ENCODE measurements at places on chromosomes 3 and 15.

GRCh38 chr3:10601151-10601856 is 95.9 kb upstream of the ATP2B2 start:
- no peak for DNase-seq

DNA sequence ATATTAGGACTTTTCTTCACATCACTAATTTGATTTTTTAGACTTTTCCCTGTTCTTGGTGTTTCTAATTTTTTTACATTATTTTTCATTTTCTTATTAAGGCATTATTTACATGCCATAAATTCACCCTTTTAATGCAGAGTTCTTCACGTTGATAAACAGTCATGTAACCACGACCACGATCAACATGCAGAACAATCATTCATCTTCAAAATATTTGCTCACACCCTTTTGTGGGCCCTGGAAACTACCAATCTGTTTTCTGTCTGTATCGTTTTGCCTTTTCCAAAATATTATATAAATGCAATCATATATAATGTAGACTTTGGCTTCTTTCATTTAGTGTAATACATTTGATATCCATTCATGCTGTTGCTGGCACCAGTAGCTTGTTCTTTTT is 48.7 kb downstream of the ARRDC4 start:
- DNase-seq, result no peak

GRCh38 chr3:114213292-114213626 is 24.1 kb downstream of the ZNF80 start:
- no peak for DNase-seq

- no peak for DNase-seq
Observed at GRCh38 chr3:161025911-161026310, 79.2 kb downstream of the B3GALNT1 start.

- no peak for DNase-seq
Observed at GRCh38 chr3:47313341-47314055, 30.8 kb downstream of the KLHL18 start.

- no peak for DNase-seq
Observed at GRCh38 chr15:22939051-22939450, 41.1 kb downstream of the CYFIP1 start.

DNA sequence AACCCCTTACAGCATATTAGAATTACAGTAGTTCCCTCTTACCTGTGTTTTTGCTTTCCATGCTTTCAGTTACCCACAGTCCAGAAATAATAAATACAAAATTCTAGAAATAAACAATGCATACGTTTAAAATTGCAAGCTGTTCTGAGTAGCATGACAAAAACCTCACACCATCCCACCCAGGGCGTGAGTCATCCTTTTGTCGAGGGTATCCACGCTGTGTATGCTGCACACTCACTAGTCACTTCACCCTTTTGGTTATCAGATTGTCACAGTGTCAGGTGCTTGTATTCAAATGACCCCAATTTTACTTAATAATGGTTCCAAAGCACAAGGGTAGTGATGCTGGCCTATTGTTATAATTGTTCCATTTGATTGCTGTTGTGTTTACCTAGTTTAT is 72.5 kb upstream of the P3H2 start:
- no peak for DNase-seq

GRCh38 chr3:132569580-132569979 is 27.5 kb upstream of the ACKR4 start:
- no peak for DNase-seq

DNA sequence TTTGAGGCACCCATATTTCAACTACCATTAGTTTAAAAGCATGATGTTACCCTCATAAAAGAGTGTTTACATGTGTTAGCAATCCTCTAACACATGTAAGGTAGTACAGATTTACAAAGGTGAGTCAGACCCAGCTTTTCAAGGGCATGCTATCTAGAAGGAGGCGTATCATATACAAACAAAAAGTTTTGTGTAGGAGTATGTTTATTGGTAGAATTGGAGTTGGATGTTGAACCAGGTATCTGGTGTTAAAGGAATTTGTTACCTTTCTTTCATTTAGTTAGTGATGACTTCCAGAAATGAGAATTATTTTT is 2.4 kb downstream of the HACD3 start:
- no peak for DNase-seq

GRCh38 chr15:45162771-45163507 is 24.8 kb downstream of the SHF start:
- peak; percentile 83 for DNase-seq

GRCh38 chr15:57205996-57206395 is 170.3 kb upstream of the CGNL1 start:
- no peak for DNase-seq

- no peak for DNase-seq
Observed at GRCh38 chr3:160671231-160671630, 5.7 kb upstream of the ARL14 start.

GRCh38 chr3:11576453-11576852 is 67.3 kb downstream of the VGLL4 start:
- DNase-seq, result no peak

GRCh38 chr3:55519019-55519418 is 31.9 kb upstream of the WNT5A start:
- DNase-seq, result no peak

GRCh38 chr3:163561151-163561550 is 1517.1 kb downstream of the SI start:
- no peak for DNase-seq

GRCh38 chr15:55868707-55869106 is 124.7 kb downstream of the NEDD4 start:
- DNase-seq, result no peak

GRCh38 chr15:68022061-68022460 is 32.1 kb upstream of the PIAS1 start:
- no peak for DNase-seq

- DNase-seq, result no peak
Observed at GRCh38 chr15:34353627-34354026, 10.5 kb downstream of the NUTM1 start.

GRCh38 chr3:118980832-118981231 is 53.8 kb downstream of the IGSF11 start:
- no peak for DNase-seq

DNA sequence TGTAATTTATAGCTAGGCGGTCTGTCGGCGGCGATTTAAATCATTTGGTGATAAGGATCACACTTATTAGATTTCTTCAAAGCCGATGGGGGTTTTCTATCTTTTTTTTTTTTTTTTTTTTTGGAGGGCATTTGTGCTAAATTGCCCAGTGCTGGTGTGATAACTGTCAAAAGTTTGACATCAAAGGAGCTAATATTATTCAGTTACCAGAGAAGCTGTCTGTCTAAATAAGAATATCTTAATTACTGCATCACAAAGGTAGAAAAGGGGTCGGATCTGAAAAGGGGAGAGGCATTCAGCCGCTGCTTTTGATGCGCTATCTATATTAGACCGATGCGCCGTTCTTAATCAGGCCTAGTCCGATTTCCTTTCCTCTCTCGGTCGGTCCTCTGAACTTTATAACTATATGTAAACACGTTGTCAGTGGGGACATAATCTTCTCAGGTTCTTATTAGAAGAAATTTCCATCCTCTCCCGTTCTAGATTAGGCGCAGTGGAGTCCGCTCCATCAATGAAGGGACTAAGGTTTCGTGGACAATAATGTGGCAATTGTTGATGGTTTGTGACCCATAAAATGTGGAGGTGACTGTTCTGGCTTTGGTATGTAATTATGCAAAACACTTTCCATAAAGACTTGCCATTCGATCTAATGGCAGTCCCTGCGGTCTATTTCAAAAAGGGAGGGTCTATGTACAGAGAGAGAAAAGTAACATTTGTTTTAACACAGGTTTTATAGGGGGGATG is 31.7 kb downstream of the NR2F2 start:
- no peak for DNase-seq

DNA sequence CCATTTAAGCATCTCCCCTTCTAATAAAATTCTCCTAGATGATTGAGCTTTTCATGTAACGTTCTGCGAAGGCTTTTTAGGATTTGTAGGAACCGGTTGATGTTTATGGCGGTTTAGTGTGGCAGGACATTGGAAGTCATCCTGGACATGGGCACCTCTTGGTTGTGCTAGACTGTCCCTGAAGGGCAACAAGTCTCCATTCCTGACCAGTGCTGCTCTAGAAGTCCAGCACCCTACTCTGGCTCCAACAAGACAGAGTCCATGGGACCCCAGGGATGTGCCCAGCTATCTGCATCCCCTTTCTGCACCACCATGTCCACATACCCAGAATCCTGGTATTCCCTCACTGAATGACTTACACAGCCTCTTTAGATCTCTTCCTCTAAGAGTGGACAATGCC is 46.4 kb downstream of the KCNAB1 start:
- DNase-seq, result no peak

- DNase-seq, result no peak
Observed at GRCh38 chr3:194998417-194998816, 272.5 kb downstream of the XXYLT1 start.

DNA sequence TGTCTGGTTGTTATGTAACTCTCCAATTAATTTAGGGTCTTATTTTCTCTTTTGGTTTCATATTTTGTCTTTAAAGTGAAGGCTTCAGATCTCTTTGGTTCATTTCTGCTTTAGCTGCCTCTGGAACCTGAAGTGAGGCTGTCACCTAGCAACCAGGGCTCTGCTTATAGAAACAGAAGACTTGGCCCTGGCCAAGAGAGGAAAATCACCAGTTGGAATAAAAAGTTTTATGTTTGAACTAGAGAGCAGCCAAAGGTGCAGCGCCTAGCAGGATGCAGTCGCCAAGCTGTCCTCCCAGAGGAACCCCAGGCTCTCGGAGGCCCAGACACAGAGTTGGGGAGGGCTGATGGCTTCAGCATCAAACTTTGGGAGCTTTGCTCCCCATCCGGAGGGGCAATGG is 41.1 kb downstream of the LYZL4 start:
- no peak for DNase-seq

DNA sequence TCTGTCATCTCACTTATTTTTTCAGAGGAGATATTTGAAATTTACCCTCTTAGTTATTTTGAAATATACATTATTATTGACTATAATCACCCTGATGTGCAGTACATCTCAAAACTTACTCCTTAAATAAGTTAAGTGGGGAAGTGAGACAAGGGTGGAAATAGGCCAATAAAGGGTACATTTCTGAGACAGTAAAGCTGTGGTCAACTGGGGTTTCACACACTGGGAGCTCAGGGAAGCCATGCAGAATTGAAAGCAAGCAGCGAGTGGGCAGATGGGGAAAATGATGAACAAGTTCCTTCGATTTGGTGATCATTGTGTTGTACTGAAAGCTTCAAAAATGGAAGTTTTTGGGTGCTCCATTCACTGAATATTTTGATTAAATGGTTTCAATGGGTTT is 21.6 kb upstream of the MOBP start:
- DNase-seq, result no peak

GRCh38 chr15:96347181-96348111 is 16.9 kb downstream of the NR2F2 start:
- no peak for DNase-seq

DNA sequence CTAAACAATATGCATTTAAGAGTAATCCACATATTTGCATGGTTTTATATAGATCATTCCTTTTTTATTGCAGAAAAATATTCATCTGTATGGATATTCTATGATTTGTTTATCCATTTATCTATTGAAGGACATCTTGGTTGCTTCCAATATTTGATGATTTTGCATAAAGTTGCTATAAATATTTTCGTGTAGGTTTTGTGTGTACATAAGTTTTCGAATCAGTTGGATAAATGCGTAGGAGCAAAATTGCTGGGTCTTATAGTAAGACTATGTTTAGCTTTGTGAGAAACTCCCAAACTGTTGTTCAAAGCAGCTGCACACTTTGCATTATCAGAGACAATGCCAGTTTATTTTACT is 971.2 kb downstream of the DIPK2A start:
- no peak for DNase-seq

DNA sequence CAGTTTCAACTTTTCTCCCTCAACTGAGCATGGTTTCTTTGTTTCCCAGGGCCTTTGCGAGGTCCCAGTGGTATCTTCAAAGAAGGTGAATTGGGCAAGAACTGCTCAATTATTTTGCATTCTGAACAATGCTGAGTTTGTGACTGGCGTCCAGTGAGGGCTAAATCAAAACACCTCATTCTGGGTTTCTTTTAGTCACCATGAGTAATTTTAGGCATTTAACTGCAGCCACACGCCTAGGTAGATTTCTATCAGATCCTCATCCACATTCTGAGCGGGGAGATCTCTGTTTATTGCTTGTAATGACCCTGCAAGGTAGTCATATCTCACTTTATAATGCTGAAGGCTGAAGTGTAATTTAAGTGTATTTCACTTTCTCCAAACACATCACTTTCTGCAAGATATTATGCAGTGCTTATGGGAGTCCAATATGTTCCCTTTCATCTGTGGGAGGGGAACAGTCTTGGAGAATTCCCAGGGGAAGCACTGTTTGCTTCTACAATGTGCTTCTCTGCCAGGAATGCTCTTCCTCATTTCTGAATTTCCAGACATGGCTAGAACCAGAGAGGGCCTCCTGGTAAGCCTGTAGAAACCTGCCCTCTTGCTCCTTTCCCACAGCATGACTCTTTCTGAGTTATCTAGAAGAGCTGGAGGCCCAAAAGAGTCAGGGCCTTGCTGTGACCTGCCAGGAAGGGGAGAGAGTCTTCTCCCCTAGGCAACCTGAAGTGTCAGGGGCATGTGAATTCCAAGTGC is 91.7 kb downstream of the FRMD4B start:
- DNase-seq, result no peak

- peak; percentile 56 for DNase-seq
Observed at GRCh38 chr3:46854555-46854991, 8.7 kb downstream of the MYL3 start.

- DNase-seq, result no peak
Observed at GRCh38 chr3:60909526-60909925, 341.7 kb downstream of the FHIT start.

DNA sequence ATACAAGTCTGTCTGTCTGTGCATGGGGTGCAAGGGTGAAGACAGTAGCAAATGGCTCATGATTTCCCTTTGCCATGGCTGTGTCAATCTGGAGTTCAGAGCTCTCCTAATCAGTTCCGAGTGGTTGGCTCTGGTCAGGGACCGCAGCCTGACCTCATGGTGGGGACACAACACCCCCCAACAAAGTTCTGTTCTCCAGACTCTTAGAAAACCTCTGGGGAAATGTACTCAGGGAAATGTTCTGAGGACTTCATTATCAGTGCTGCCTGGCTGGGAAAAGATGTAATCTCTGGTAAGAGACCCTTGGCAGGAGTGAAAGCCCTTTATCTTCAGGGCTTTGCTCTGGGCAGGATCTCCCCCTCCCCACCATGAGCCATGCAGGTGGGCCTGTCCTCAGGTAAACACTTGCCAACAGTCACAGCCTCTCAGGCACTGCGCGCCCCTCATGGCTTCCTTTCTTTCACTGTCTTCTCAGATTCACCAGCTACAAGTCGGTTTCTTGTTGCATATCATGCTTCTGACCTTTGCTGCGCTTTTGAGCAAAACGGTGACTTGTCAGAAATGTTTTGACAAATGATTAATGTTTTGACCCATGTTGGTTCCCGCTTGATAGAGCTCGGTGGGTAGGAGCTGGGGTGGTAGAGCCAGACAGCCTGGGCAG is 95.5 kb downstream of the ST6GAL1 start:
- peak; percentile 75 for DNase-seq

DNA sequence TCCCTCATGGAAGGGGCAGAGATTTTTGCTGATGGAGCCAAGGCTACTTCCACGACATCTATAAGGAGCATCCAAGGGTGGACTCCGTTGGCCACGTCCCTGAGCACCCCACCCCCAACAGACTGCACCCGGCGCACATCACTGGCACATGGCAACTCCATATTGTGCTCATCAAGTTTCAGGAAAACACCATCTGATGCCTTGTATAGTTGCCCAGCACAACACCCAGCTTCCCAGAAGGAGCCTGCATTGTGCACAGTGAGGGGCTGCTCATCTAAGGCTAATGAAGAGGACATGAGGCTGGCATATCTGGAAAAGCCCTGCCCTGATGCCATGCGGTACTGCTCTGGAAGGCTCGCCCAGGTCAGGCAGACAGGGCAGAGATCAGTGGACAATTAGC is 15.0 kb upstream of the CACNA2D2 start:
- DNase-seq, result no peak

- no peak for DNase-seq
Observed at GRCh38 chr15:74470631-74471395, 9.9 kb upstream of the UBL7 start.

Measured in activated effector memory CD4-positive, alpha-beta T cell treated with anti-CD3 and anti-CD28 coated beads, Interleukin-2, amount 50 U/mL, for 16 hours (primary cell).